ENCODE measurements at places on chromosomes 1 and 21.

DNA sequence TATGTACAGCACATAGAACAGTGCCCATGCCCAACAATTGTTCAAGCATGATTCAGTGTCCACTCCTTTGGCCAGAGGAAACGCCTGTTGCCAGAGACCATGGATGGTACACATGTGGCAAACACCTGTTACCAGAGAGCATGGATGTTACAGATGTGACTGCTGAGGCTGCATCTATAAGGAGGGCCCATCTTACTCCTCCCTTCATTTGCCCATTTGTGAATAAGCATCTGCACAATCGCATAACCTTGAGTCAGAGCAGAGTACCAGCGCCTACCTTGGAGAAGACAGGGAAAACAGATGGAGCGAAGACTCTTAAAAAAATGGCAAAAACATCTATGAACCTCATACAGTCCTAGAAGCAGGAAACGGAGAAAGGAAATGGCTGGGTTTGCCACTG lies 36.6 kb upstream of the CACHD1 start:
- no peak for DNase-seq

GRCh38 chr1:180505732-180506335 lies 3.5 kb upstream of the ACBD6 start:
- no peak for DNase-seq

DNA sequence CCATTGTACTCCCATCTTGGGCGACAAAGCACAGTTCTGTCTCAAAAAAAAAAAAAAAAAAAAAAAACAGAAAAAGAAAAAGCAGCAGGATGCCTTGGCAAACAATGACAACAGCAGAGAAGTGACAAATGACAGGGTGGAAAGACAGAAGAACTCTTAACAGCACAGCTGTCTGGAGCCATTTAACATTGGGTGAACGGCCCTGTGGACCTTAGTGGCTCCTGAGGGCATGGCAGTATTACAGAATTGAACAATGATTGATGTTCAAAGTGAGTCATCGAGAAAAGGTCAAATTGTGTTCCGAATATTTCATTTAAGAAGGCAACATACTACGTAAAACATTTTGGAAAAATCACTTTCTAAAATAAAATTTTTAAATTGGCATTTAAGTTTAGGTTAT lies 30.0 kb downstream of the DNASE2B start:
- DNase-seq, result no peak

- DNase-seq, result no peak
Measured at GRCh38 chr1:200550367-200550766, 70.2 kb downstream of the KIF14 start.

DNA sequence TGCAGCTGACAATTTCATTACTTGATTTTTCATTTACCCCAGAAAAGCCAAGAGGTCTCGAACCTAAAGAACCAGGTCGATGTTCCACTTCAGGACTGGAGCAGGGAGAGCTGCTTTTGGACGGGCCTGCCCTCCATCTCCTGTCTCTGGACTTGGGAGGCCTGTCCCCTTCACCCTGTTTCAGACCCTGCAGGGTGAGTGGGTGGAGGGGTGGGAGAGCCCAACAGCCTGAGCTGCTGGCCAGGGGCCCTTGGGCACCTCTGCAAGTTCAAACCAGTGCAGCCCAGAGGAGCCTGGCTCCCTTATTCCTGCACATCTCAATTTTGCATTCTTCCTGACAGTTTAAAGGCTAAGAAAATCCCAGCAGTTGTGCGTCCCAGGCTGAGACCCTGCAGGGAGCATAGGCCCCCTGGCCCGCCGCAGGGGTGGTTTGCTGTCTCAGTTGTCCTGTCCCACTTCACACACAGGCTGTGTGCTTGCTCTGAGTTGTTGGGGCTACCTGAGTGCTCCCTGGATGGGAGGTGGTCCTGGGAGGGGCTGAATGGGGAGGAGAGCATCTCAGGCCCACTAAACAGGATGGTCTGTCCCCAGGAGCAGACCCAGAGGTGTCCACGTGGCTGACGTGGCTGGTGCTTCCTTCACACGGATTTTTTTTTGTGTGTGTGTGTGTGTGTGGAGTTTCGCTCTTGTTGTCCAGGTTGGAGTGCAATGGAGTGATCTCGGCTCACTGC lies 443.7 kb downstream of the PTPRU start:
- DNase-seq, result no peak

- no peak for DNase-seq
Measured at GRCh38 chr1:64110924-64111777, 92.3 kb upstream of the UBE2U start.

- no peak for DNase-seq
Measured at GRCh38 chr1:145827966-145828365, 4.0 kb downstream of the POLR3C start.

DNA sequence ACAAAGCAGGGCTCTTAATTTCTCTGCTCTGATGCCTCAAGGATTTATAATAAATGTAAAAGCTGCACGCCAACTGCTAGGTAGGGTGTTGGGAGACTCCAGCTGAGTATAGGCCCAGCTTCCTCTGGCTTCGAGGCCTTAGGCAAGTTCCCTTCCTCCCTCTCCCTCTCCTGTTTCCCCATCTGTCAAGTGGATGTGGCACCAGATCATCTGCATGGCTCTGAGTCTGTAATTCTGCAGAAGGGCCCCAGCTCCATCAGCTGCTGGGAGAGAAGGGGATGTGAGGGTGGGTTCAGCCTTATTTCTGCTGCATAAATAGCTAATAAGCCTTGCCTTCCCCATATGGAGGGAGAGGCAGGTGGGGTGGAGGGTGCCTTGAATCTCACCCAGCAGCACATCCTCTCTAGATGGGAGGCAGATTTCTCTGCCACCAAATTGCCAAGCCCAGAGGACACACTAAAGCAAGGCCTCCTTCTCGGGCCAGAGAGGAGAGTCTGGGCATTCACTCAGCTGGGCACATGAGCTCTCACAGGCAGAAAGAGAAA lies 3.8 kb downstream of the TRIM62 start:
- DNase-seq, result no peak

Measured in endothelial cell (in vitro differentiated cells).